ENCODE measurements at places on chromosomes 6 and 20.

- DNase-seq: no peak
Observed at GRCh38 chr6:22078802-22079545, 217.9 kb downstream of the PRL start.

DNA sequence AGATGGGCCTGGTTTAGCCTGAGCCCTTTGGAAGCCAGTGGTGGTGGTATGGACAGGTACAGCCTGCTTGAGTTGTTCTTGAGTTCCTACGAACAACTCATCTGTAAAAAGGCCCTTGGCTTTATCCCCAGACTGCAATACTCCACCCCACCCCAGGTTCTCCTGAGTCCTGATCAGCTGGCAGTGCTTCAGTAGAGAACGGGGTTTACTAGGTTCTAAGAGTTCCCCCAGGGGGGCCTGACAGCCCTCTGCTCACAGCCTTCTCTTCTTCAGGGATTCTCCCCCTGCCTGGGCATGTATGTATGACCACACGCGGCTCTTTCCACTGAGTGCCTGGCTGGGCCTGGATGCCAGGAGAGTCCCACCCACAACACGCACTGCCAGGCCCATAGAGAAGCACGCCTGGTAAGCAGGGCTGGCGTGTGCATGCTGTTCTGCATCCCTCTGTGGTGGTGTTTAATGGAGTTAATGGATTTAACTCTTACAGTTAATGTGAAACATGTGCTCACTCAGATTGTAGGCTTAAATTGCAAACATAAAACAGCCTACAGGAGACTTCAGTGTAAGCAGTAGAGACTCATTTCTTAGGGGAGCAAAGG, 44.3 kb upstream of the SLC4A11 start:
- no peak for DNase-seq

- DNase-seq: peak; percentile 15
Observed at GRCh38 chr6:152160346-152160745, 352.9 kb downstream of the ESR1 start.

DNA sequence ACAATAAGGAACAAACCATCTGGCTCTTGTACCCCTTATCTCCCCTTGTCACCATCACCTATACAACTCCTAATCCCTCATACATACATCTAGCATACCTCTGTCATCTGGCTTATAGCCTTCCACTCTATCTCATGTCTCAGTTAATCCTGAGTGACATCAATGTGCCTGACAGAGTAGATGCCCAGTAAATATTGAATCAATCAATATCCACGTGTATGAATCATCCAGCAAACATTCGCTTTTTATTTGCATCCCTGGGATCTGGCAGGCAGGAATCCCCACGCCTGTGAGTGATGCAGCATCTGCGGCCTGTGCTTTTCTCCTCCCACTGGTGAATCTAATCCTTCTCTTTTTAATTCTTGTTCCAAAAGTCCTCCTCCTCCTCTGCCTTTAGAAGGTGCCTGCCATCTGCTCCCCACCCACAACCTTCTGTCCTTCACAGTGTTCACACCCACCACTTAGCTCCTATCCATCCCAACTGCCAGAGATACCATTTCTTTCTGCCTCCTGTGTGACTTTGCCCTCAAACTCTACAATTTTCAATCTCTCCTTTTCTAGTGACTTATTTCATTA, 37.6 kb downstream of the ZNF391 start:
- no peak for DNase-seq

- DNase-seq: no peak
Observed at GRCh38 chr20:46122516-46123481, 4.7 kb downstream of the CD40 start.

- DNase-seq: no peak
Observed at GRCh38 chr6:21022343-21023107, 488.3 kb downstream of the CDKAL1 start.

DNA sequence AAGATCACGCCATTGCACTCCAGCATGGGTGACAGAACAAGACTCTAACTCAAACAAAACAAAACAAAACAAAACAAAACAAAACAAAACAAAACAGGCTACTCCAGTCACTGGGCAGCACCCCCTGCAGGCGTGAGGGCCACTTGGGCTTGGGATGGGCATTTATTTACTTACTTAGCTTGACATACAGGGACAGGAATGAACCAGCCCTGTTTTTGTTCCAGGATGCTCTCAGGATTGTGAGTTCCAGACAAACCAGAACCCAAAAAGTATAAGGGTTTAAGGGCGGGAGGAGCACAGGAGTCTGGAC, 4.0 kb upstream of the PTPN1 start:
- DNase-seq: no peak

GRCh38 chr6:19839788-19840187, 2.6 kb downstream of the ID4 start:
- DNase-seq: no peak

DNA sequence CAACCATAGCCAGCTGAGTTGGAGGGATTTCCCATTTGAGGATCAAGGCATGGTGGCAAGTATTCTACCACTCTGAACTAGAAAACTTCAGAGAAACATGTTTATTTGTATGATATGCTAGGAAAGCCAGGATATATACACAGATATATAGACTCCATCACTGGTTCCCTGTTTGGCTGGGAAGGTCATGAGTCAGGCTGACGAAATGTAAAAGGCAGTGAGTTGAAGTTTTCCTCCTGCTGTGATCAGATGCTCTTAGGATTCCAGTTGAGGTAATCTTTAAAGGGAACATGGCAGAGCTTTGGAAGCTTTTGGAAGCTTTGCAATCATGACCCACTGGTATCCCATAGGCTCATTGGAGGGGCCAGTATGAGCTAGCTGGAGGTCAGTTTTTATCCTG, 1369.1 kb downstream of the EPHA7 start:
- no peak for DNase-seq

Measured in CD4-positive, alpha-beta T cell treated with Interferon alpha-2 for 1 hour (primary cell).